Activated T-helper 1 cell treated with anti-CD3 and anti-CD28 coated beads, Interleukin-2, amount 50 U/mL, for 16 hours (primary cell): ENCODE measurements at places on chromosomes 2 and 18.

DNA sequence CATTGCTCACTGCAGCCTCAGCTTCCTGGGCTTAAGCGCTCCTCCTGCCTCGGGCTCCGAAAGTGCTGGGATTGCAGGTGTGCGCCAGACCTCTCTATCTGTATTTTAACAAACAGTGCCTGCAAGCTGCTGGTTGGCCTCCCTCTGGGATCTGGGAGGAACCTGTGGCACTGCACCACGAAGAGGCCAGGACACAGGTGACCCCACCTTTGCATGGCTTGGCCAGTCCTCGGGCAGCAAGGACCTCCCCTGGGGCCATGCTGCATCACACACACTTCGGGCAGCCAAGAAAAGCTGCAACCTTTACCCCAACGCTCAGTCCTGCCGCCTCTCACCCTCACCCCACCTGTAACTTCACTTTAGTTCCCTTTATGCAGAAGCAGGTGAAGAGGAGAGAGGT is 70.0 kb downstream of the PXDN start:
- DNase-seq, result no peak

DNA sequence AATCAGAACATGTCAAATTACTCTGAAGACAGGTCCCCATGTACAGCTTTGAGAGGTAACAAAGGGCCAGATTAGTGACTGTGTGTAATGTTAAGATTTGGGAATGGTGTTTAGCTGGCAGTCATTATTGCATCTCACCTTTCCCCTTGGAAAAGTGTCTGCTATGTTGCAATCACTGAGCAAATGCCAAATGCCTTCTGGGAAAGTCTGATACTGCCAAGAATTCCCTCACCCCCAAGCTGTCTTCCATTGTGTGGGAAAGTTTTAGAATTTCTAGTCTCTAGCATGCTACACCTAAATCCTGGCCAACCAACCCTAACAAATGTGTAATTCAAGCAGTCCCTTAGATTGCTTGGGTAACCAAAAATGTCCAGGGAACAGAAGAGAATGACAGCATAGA is 13.6 kb upstream of the PELI1 start:
- DNase-seq, result no peak

DNA sequence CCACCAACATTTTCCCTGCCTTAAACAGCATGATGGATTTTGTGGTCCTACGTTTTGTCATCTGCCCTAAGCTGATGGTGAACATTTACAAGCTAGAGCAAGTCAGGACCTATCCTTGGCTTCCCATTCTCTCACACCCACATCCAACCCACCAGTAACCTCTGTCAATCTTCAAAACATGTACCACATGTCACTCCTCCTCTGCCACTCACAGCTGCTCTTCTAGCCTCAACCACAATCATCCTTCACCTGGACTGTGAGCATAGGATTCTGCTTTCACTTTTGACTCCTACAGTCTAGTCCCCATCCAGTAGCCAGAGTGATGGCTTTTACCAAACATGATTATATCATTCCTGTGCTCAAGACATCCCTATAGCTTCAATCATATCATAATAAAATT is 279.8 kb upstream of the DLGAP1 start:
- DNase-seq, result no peak

DNA sequence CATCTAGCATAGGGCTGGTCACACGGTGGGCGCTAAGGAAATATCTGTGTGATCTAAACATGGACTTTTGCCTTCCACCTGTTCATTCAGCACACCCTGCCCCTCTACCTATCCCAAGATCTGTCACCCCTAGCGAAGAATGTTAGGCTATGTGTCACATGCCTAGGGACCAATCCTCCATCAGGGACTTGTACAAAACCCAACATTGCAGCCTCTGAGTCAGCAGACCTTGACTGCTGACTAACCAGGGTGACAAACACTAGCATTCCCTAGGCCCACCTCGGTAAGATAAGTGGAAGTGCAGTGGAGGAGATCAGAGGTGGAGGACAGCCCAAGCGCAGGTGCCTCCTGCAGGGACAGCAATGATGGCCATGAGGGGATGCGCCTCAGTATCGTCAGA is 99.2 kb downstream of the SOX11 start:
- no peak for DNase-seq

DNA sequence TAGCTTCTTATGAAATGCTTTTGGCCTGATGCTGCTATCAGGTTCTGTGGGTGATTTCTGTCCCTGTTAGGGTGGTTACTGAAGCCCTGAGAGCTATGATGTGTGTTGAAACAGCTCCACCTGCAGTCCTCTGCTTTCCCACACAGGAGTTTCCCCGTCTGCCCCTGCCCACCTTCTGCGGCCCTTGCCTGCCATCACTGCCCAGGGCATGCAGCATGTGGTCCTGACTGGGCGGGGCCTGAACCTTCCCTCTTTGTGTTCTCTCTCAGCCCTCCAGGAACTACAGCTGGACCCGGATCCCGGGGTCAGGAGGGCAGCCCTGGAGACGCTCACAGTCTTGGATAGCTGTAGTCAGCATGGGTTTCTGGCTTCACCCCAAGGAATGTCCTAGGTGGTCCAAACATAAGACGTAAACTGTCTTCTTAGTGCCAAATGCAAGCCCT is 21.4 kb downstream of the HJURP start:
- DNase-seq, result no peak

GRCh38 chr2:16653799-16654198 is 11.8 kb downstream of the CYRIA start:
- no peak for DNase-seq

DNA sequence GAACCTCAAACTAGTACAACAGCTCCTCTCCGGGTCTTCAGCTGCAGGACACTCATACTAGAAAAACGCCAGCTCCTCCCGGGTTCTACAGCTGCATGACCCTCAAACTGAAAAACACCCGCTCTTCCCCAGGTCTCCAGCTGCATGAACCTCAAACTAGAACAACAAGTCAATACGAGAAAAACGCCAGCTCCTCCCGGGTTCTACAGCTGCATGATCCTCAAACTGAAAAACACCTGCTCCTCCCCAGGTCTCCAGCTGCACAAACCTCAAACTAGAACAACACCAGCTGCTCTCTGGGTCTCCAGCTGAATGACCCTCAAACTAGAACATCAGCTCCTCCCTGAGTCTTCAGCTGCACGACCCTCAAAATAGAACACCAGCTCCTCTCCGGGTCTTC is 315.0 kb upstream of the TFPI start:
- no peak for DNase-seq

- DNase-seq, result no peak
Measured at GRCh38 chr18:4639628-4640310, 184.7 kb upstream of the DLGAP1 start.

DNA sequence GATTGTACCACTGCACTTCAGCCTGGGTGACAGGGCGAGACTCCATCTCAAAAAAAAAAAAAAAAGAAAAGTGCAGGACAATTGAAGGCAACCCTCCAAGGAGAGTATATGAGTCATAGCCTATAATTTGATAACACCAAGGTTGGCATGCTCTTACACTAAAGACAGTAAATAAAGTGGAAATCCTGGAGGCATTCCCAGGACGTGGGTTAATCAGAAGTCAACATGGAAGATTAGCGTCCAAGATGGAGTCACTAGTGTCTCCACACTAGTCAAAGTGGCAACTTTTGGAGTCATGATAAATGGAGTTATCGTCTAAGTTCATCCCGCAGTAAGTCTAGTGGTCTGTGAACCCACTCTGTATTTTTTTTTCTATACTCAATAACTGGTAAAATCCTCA is 21.2 kb upstream of the UGGT1 start:
- no peak for DNase-seq

- DNase-seq, result no peak
Measured at GRCh38 chr2:105431367-105432043, 32.7 kb upstream of the FHL2 start.

DNA sequence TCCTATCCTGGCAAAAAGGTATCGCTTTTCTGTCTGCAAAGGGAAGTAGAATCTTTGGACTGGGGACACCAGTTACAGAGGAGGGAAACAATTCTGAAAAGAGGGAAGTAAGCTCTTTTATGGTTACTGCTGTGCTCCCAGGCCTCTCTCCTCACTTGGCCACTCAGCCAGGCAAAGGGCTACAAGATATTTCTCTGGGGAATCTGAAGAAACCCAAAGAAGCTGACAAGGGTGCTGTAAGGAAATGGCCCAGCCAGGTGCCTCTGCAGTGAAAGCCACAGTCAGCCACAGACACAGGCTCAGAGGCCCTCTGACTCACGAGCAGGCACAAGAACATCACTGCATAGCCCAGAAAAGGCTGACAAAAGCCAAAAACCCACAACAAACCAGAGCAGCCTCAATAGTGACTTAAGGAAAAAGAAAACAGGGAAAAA is 5.8 kb downstream of the HDLBP start:
- peak; percentile 46 for DNase-seq

DNA sequence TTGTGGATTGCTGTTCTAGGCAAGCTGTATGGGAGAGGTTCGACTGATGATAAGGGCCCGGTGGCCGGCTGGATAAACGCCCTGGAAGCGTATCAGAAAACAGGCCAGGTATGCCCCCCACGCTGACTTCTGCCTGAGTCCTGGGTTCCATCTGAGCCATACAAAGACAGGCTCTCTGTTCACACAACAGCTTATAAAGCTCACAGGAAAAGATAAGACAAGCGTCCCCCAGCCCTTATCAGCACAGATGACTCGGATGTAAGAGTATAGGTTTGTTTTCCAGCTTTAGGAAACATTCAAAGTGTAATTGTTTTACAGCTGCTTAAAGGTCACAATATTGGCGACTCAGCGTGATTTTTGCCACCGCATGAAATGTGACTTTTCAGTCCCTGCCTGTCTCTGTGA is 12.7 kb downstream of the CNDP2 start:
- no peak for DNase-seq

GRCh38 chr2:60873381-60873780 is 8.0 kb upstream of the REL start:
- no peak for DNase-seq

- no peak for DNase-seq
Measured at GRCh38 chr2:173239644-173240043, 115.0 kb upstream of the CDCA7 start.

DNA sequence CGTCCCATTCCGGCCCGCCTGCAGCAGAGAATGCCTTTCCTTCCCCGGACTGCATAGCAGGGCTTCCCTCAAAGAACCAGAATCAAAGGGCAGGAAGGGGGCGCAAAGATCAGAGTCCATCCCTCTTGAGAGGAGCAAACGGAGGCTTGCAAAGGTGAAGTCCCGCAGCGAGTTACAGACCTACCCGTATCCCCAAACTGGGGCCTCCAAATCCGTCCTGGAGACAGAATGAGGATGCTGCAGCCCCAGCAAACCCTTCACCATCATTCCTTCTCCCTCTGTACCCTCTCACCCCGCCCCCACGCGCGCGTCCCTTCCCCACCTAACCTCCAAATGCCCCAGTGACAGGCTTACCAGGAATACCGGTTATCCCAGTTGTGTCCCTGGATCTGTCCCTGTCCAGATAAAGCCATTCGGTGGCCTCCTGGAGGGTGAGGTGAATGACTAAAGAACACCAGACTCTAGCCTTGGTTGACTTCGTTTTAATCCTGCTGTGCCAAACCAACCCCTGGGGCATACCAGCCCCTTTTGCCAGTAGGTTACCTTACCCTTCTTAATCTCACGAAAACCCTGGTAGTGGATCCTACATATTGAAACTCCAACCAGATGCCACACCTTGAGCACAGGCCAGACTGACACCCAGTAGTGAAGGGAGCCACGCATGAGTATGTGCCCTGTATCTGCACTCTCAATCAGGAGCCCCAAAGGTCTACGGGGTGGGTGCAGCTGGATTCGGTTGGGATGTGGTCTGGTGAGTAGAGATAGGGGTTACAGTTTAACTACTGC is 961 bp upstream of the SLC40A1 start:
- DNase-seq, result no peak

- no peak for DNase-seq
Measured at GRCh38 chr2:217739741-217740140, 263.1 kb downstream of the TNS1 start.

DNA sequence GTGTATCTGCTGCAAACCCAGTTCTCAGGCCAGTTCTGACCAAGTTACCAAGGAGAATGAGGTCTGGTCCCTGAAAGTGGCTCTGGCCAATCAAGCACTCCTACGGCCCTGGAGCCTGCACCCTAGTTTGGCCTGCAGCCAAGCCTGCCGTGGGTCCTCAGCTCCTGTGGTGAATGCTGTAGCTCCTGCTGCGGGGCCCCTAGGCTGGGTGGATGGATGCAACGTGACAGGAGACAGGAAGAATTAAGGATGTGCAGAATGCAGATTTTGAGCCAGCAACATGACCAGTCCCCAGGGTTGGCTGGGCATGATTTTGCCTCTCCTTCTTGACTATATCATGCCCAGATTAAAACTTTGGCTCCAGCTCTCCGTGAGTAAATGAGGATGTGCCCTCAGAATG is 97.2 kb downstream of the SMAD7 start:
- DNase-seq, result no peak

DNA sequence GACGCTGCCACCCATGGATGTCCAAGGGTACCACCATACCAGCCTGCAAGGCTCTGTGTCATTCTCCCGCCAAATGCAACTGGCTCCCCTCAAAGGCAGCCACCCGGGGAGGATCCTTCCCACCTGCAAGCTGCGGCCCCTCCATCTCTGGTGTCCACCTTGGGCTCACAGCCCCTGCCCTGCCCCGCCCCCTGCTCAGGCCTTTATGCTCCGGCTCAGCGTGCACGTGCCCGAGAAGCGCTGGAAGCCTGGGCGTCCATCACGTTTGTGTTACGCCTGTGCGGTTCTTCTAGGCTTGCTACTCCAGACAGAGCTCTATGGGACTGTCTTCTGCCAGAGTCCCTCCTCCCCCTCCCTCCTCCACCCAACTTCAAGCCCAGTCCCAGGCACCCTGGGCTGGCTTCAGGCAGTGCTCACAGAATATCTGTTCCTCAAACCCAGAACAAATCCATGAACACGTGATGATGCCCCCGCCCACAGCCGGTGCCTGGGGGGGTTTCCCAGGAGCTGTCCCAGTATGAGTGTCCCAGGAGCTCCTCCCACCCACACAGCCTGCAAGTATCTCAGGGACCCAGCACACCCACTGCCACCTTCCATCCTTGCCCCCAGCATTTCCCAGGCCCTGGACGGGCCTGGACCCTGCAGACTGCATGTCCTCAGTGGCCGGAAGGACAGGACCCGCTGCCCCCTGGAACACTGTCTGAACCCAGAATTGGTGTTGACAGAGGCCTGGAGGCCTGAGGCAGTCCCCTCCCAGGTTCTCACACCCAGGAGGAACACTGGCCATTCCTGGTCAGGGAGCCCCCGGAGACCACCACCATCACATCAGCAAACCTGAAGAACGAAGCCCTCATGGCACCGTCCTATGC is 30.3 kb downstream of the KIF1A start:
- no peak for DNase-seq

GRCh38 chr2:175630280-175631244 is 371.5 kb downstream of the LNPK start:
- DNase-seq, result no peak

DNA sequence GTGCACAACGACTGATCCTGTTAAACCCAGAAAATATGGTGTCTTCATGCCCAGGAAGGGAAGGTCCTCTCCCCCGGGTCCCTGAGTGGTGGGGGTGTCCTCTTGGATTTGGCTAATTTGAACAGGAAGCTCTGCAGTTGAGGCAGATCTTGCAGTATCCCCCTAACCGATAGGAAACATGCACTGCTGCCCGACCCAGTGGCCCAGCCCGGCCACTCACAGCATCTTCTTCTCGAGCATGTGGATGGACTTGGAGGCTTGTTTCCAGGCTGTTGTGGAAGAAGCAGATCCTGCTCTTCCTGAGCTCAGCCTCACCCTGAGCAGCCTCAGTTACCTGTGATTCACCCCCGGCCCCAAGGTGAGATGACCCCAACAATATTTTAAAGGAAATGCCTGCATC is 46.4 kb upstream of the ASB1 start:
- no peak for DNase-seq

- DNase-seq, result no peak
Measured at GRCh38 chr2:17136877-17137276, 381.4 kb downstream of the RAD51AP2 start.

GRCh38 chr2:37866171-37866934 is 58.7 kb upstream of the RMDN2 start:
- DNase-seq, result no peak

- DNase-seq, result no peak
Measured at GRCh38 chr2:88331239-88331638, 121.3 kb downstream of the FOXI3 start.
